ENCODE measurements at places on chromosomes 3 and 15. TPM values are rescaled to one million over a fixed set of nuclear protein-coding genes. Genes with fewer than 3 reads are reported as not detected.
A peak's percentile ranks its signal among the peaks of the same experiment; 100 is the strongest.

Gene SLC12A8
- total RNA-seq = 9.1 TPM

- peak; percentile 76 for DNase-seq
Measured at GRCh38 chr3:34683851-34684250, 885.4 kb downstream of the PDCD6IP start.

DNA sequence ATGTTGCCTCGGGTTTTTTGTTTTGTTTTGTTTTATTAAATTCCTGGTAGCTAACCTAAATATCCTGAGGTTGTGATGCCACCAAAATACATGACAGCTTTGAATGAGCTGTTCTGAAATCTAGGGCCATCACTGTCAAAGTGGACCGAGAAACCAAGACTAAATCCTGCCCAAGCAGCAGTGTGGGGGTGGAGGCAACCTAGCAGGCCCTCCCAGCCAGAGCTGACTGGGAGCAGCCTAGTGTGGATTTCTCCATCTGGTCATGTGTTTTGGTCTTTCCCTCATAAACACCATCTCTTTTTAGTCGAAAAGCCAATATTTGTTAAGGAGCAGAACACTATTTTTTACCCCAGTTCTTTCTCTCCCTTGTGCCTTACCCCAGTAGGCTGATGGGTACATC, 52.2 kb downstream of the LARS2 start:
- no peak for DNase-seq

- DNase-seq = no peak
Measured at GRCh38 chr15:47744496-47744895, 27.2 kb downstream of the SEMA6D start.

Gene ZBTB47
- total RNA-seq = 20.0 TPM

DNA sequence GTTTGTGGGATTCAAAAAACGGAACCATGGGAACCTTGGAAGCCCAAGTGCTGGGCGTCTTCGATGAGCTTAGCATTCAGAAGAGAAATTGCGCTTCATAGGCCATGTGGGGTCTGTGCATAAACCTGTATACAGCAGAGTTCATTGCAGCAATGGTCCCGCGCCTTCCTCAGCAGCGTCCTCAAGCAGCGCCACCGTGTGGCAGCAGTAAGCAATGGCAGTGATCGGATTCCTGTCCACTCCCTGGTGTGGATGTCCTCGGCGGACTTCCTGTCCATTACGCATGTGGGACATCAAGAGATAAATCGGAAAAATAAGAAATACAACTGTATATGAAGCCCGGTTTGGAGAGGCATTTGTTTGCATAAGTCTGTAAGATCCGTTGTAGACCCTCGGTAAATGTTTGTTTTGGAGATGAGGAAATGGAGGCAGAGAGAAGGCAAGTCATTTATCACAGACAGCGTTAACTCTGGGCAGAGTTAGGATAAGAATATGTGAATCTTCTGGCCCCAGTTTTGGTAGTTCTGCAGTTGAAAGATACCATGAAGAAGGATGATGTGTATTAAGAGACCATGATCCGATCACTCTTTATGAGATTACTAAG, 57.7 kb downstream of the CNTN4 start:
- DNase-seq = no peak

GRCh38 chr15:101366853-101367252, 71.8 kb upstream of the SNRPA1 start:
- DNase-seq = no peak

- no peak for DNase-seq
Measured at GRCh38 chr3:184388164-184388935, 8.5 kb downstream of the CHRD start.

DNA sequence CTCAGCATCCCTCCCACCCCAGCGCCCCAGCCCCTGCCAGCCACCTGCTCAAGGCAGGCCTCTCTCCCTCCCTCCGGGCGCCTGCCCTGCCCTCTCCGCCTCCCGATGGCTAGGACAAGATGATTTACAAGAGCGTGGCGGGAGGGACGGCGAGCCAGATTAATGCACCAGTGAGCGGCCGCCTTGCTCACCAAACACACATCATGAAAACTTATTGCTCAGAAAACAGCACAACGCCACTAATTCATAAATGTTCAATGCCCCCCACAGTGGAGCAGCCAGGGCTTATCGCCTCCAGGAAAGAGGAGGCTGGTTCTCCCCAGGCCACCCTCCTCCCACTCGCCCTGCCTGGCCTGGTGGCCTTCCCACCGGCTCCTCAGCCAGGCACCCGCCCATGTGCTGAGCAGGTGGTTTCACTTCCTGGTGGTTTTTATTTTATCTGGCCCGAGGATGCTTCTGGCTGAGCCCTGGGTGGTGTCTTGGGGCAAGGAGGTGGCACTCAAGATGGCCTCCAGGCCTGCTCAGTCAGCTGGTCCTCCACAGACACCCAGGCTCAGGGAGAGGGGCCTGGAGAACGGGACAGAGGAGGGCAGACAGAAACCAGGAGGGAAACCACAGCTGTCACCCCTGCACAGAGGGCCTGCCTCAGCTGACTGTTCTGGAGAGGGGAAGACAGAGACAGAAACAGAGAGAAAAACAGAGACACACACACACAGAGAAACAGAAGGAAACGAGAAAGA, 284.9 kb downstream of the UACA start:
- peak; percentile 59 for DNase-seq
